ENCODE measurements at places on chromosomes 12 and 14.

DNA sequence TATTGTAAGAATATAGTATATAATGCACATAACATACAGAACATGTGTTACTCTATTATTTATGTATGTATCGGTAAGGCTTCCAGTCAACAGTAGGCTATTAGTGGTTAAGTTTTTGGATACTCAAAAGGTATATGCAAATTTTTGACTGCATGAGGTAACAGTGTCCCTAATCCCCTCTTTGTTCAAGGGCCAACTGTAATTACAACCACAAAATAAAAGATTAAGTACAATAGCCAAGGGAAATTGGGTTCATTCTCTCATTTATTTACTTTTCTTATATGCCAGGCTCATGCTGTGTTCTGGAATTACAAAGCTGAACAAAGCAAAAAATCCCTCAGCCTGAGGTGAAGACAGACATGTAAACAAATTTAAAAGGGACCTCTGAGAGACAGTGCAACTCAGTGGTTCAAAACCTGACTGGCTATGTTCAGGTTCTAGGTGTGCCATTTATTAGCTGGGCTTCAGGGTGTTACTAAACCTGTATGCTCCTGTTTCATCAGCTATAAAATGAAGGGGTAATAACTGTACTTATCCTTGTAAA is 43.4 kb upstream of the TSPAN8 start:
- DNase-seq: no peak

GRCh38 chr14:79788346-79788745 is 423.0 kb downstream of the DIO2 start:
- DNase-seq: no peak

DNA sequence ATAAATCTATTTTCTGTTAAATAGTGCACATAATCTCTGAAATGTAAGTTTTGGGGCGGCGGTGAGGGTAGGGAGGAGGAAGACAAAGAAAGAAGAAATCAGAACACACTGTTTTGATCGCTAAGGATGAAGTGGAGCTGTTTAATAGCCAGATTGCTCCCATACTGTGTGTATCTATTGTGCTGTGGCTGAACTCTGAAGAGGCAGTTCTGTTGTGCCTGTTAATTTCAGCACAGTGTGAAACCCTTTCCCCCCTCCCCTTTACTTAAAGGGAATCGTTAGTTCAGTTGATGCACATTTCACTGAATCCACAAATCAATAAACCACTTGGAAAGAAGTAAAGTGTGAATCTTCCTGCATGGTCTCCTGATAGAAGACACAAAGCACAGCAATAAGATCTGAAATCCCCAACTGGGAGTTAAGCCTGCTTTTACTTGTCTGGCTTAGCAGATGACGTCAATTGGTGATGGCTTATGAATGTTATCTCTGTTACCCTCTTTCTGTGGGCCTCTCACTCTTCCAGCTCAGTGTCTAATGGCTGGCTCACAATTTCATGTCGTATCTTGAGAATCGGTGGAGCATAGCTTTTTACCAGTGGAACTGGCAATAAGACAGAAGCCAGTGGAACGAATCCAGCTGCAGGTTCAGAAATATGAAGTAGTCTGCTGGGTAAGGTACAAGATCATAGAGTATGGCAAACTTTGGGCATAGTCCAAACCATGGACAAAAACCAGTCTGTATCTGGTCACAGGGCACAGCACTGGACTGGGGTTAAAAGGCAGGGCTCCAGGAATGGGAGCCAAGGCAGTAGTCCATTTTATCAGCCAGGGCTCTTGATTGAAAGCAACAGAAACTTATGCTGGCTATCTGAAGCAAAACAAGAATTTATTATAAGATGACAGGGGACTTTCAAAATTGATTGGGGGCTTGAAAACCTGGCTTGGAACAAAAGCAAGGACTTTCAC is 413.5 kb upstream of the SEL1L start:
- DNase-seq: no peak

DNA sequence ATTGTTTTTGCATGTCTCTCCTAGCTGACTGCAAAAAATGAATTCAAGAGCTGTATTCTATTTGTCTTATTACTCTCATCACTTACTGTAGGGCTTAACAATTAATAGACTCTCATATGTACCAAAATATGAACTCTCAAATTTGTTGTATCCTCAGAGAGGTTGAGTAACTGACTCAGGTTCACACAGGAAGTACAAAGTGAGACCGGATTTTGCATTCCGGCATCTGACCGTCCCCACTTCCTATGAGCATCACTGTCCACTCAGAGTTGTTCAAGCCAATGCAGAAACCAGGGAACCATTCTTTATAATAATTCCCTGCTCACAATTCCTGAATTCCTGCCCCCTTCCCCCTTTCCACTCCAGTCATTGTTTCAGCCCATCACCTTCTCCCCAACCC is 113.3 kb upstream of the AMIGO2 start:
- DNase-seq: no peak

DNA sequence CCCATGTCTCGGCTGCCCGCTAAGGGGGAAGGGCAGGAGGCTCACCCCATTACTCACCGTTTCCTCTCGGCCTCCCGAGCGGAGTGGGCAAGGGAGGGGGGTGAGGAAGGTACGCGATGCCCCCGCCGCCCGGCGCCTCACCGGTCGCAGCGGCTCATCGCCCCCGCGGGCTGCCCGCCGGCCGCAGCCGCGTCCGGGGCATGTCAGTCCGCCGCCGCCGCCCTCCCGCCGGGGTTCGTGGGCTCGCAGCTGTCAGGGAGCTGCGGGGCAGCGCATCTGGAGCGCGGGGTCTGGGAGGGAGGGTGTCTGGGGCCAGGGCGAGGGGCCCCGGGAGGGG is 461 bp downstream of the SLC8A3 start:
- no peak for DNase-seq

DNA sequence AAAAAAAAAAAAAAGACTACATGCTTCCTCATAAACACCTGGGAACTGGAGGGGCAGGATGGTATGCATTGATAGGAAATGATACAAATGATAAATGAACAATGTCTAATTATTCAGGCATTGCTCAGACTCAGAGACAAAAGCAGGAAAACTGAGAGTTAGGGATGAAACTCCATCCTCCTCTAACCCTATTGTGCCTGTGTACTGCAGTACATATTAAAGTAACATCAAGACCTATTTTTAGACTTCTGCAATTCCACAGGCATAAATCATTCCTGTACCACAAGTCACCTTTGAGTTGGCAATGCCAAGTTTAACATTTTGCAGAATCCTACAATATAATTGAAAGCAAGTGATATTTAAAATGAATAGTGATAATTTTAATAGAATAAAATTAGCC is 156.5 kb upstream of the USP15 start:
- no peak for DNase-seq

GRCh38 chr12:124497039-124497438 is 70.4 kb downstream of the NCOR2 start:
- DNase-seq: no peak

GRCh38 chr12:132490422-132491137 is 629 bp downstream of the FBRSL1 start:
- DNase-seq: no peak

- no peak for DNase-seq
Measured at GRCh38 chr14:89332031-89332430, 85.0 kb downstream of the FOXN3 start.

DNA sequence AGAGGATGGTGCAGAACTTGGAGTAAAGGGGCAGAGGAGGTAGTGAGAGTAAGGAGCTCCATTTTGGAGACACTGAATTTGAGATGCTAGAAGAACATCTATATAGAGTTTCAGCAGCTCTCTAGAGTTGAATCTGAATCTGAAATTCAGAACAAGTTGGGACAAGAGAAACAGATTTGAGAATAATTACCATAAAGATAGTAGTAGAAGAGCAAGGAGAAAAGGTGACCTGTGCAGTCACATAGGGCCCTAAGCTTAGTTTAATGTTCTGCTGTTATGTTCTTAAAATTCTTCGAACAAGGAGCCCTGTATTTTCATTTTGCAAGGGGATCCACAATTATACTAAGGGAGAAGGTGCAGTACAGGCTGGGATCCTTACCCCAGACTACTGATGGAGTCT is 7.4 kb downstream of the REM2 start:
- no peak for DNase-seq

DNA sequence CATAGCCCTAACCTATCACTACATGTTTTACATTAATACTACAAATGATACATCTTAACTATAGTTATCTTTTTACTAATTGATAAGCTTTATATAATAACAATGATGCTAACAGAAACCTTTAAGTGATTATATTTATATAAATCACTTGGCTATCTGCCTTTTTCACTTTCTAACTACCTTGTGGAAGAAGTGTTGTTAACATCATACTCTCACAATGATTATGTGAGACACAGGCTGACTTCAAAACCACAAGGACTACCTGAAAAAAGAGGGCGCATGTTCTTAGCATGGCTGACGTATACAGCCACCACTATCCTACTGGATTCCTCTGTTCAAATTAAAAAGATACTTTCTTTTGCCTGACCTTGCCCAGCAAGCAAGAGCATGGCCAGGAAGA is 135.3 kb upstream of the SOX5 start:
- DNase-seq: no peak

DNA sequence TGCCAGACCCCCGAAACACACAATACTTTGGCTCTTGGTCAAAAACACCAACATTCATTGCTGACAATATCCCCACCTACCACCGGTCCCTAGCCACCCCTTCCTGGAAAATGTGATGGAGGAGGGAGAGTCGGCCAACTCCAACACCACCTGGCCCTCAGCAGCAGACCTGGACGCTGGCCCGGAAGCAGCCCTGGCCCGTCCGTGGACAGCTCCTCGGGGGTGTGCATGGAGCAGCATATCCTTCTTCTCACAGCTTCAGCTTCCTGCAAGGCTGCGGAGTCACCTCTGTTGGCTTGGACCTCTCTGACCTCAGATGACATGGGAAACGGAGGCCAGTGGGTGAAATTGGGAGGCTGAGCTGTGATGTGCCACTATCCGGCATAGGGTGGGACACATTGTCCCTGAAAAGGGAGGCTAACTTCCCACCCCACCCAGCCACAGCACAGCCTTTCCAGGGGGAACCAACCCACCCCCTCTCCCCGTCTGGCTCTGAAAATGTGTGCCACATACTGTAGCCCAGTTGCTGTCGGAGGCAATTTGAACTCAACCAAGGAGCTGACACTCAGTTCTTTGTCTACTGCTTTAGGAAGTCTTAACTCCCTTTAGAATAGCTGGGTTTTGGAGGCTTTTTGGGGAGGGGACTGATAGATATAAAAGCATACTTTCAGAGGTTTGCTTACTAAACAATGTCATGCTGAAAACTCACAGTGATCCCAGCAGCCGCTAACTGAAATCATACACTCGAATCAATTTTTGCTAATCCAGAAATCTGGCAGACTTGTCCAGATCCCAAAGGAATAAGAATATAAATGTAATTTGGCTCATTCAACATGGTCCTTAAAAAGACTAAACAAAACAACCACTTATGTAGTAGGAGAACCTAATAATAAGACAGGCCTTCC is 43.1 kb upstream of the LTA4H start:
- no peak for DNase-seq

DNA sequence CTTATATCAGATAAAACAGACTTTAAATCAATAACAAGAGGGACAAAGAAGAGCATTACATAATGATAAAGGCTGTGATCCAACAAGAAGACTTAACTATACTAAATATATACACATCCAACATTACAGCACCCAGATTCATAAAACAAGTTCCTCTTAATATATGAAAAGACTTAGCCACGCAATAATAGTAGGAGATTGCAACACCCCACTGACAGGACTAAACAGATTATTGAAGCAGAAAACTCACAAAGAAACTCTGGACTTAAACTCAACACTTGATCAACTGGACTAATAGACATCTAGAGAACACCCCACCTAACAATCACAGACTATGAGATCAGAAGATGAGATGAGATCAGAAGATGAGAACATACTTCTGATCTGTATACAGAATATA is 5.7 kb upstream of the CLEC14A start:
- DNase-seq: no peak
